Sigmoid colon (tissue), 7 donors: ENCODE measurements at places on chromosomes 1 and 21. TPM values are rescaled to one million over a fixed set of nuclear protein-coding genes. Genes with fewer than 3 reads are reported as not detected.

PCP4 gene
- not detected for polyA plus RNA-seq

FLG2 gene
- polyA plus RNA-seq, result not detected

GSTM1 gene
- 0.39 TPM for polyA plus RNA-seq

AADACL3 gene
- polyA plus RNA-seq, result not detected

SPRR1B gene
- polyA plus RNA-seq, result 3.0 TPM

CLCN6 gene
- 3.7 TPM for polyA plus RNA-seq

BLACAT1 gene
- not detected for polyA plus RNA-seq

MATN1 gene
- polyA plus RNA-seq, result not detected

HSD3B2 gene
- 0.93 TPM for polyA plus RNA-seq

LCE2D gene
- not detected for polyA plus RNA-seq

USH2A gene
- under 0.01 TPM for polyA plus RNA-seq

CYP4Z1 gene
- not detected for polyA plus RNA-seq

CATSPERE gene
- not detected for polyA plus RNA-seq

CORT gene
- polyA plus RNA-seq, result 1.2 TPM

BGLAP gene
- polyA plus RNA-seq, result not detected

SYTL1 gene
- 25.9 TPM for polyA plus RNA-seq

LMX1A gene
- polyA plus RNA-seq, result 0.04 TPM

SOX13 gene
- polyA plus RNA-seq, result 9.7 TPM

CELA3A gene
- polyA plus RNA-seq, result 0.54 TPM

OR14K1 gene
- polyA plus RNA-seq, result not detected

OR6Y1 gene
- polyA plus RNA-seq, result not detected

ELAPOR1 gene
- polyA plus RNA-seq, result 7.2 TPM

SH2D1B gene
- polyA plus RNA-seq, result 0.92 TPM

VHLL gene
- not detected for polyA plus RNA-seq

CFHR2 gene
- not detected for polyA plus RNA-seq

SLAMF7 gene
- polyA plus RNA-seq, result 3.6 TPM

MRPS14 gene
- polyA plus RNA-seq, result 28.9 TPM

TRNP1 gene
- polyA plus RNA-seq, result 4.3 TPM

C1orf167 gene
- polyA plus RNA-seq, result 2.2 TPM

TEX38 gene
- not detected for polyA plus RNA-seq

OR10J1 gene
- polyA plus RNA-seq, result not detected

ILDR2 gene
- polyA plus RNA-seq, result not detected

LCE3E gene
- polyA plus RNA-seq, result not detected

FCRL1 gene
- polyA plus RNA-seq, result not detected

KISS1 gene
- polyA plus RNA-seq, result 1.2 TPM

PODN gene
- polyA plus RNA-seq, result 1.6 TPM

MYOM3 gene
- 3.0 TPM for polyA plus RNA-seq

LHX8 gene
- not detected for polyA plus RNA-seq

FABP3 gene
- 10.0 TPM for polyA plus RNA-seq

UBL4B gene
- polyA plus RNA-seq, result not detected

SLC5A9 gene
- not detected for polyA plus RNA-seq

MPL gene
- not detected for polyA plus RNA-seq

PLD5 gene
- not detected for polyA plus RNA-seq

KCNA10 gene
- polyA plus RNA-seq, result not detected

DIO1 gene
- polyA plus RNA-seq, result not detected
